ENCODE measurements at places on chromosomes 1 and 21.

GRCh38 chr1:91080650-91081049, 58.8 kb upstream of the ZNF644 start:
- DNase-seq, result no peak

GRCh38 chr1:78043436-78043835, 2.3 kb upstream of the GIPC2 start:
- DNase-seq, result no peak

DNA sequence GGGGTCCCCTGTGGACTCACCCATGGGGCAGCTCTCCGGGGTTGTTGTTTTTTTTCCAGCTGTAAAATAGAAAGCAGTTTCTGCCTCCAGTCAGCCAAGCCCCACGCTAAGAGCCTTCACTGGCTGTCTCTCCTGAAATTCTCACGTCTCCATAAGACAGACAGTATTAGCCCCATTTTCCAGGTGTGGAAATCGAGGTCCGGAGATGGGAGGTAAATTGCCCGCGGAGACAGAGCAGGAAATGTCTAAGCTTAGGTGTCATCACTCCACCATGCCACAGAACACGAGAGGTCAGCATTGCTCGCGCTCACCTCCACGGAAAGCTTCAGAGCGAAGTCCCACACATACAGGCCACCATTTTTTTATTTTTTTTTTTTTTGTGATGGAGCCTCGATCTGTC, 44.6 kb downstream of the TNFRSF8 start:
- no peak for DNase-seq

GRCh38 chr1:40877698-40878097, 15.5 kb upstream of the CITED4 start:
- DNase-seq, result no peak

All from stimulated activated CD8-positive, alpha-beta memory T cell treated with anti-CD3 and anti-CD28 coated beads, Interleukin-4, amount 100 ng/mL, for 24 hours (primary cell).